ENCODE measurements at places on chromosomes 5 and 9.

DNA sequence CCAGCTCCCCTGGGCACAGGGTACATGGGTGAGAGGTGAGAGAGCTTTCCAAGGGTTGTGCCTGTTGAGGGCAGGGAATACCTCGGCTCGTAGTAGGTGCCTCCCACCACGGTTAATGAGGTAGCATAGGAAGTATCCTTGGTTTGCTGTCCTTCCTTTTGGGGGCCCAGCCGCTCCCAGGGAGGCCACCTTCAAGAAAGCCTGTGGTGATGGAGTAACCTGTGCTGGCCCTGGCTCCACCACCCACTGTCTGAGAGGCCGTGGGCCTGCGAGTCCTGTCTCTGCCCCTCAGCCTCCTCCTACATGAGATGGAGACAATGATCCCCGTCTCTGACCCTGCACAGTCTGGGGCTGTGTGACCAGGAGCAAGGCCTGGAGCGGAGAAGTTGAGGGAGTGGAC, 40.8 kb downstream of the COL27A1 start:
- H3K27me3 ChIP-seq: no peaks in the 10 kb centered on the region
- H3K36me3 ChIP-seq: no peaks in the 10 kb centered on the region
- no peaks in the 10 kb centered on the region for H3K4me1 ChIP-seq
- H3K4me3 ChIP-seq: no peak overlapping the region
- DNase-seq: no peak

DNA sequence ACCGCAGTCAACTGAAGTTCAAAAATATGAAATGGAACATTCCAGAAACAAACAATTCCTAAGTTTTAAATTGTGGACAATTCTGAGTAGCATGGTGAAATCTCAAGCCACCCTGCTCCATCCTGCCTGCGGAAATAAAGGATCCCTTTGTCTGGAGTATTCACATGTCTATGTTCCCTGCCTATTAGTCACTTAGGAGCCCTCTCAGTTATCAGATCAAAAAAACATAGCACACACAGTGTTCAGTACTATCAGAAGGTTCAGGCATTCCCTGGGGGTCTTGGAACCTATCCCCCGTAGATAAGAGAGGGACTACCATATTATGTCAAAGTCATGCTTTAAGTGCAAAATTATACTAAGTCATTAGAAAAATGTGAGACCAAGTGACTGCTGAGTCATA, 300.8 kb downstream of the SEMA5A start:
- H3K4me1 ChIP-seq: no peaks in the 10 kb centered on the region
- DNase-seq: no peak
- no peak overlapping the region for H3K4me3 ChIP-seq
- H3K27me3 ChIP-seq: no peaks in the 10 kb centered on the region
- H3K36me3 ChIP-seq: no peaks in the 10 kb centered on the region

DNA sequence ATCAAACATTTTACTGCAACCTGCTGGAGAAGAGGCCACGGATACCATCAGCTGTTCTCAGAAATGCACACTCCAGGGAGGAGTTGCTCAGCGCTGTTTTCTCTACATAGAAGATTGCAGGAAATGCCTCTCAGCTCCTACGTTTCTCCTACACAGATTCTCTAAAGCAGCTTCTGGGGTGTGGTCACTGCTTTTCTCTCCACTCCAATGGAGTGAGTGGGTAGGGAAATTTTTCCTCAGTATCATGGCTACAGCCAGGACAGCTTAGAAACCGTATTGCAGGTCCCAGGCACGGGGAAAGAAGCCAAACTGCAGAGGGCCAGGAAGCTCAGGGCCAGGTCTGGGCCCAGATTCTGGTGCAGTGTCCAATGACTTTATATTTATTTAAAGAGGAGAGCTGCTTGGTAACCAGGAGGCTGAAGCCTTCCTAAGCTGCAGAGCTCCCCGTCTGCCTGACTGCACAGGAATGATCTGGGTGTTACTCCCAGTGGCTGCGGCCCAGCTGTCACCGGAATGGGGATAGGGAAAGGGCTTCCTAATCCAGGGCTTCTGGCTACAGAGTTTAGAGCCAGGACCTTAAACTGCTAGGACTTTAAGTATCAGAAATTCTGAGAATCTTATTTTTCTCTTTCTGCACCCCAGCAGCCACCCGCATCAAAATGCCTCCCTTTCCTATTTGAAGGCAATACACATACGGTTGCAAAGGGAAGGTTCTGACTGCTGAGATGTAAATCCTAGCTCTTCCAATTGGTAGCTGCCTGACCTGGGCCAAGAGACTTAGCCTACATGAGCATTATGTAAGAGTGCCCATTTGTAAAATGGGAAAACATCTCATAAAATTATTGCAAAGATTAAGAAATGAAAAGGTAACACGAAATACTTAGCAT, 1.4 kb upstream of the SPTAN1 start:
- DNase-seq: no peak
- H3K36me3 ChIP-seq: no peaks in the 10 kb centered on the region
- no peak overlapping the region for H3K4me3 ChIP-seq
- peaks cover 3% of the 10 kb centered on the region for H3K27me3 ChIP-seq

DNA sequence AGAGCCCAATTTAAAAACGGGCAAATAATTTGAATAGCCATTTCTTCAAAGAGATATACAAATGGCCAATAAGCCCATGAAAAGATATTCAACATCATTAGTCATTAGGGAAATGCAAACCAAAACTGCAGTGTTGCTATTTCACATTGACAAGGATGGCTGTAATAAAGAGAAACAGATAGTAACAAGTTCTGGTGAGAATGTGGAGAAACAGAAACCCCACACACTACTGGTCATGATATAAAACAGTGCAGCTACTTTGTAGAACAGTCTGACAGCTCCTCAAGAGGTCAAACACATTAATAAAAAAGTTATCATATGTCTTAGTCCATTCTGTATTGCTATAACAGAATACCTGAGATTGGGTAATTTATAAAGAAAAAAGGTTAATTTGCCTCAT, 237.0 kb upstream of the GRAMD2B start:
- H3K4me3 ChIP-seq: no peak overlapping the region
- H3K27ac ChIP-seq: no peak overlapping the region
- no peak for DNase-seq
- H3K27me3 ChIP-seq: no peaks in the 10 kb centered on the region

- DNase-seq: no peak
- H3K27me3 ChIP-seq: no peaks in the 10 kb centered on the region
- H3K4me1 ChIP-seq: no peaks in the 10 kb centered on the region
- no peak overlapping the region for H3K27ac ChIP-seq
These were observed 73.7 kb downstream of the PDE4D start for GRCh38 chr5:59819806-59820205.

DNA sequence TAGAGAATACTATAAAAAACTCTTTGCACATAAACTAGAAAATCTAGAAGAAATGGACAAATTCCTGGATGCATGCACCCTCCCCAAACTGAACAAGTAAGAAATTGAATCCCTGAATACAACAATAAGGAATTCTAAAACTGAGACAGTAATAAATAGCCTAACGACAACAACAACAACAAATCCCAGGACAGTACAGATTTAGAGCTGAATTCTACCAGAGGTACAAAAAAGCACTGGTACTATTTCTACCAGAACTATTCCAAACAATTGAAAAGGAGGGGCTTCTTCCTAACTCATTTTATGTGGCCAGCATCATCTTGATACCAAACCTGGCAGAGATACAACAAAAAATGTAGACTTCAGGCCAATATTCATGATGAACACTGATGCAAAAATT, 394.4 kb upstream of the RORB start:
- no peaks in the 10 kb centered on the region for H3K4me1 ChIP-seq
- no peak overlapping the region for H3K27ac ChIP-seq
- H3K27me3 ChIP-seq: no peaks in the 10 kb centered on the region
- no peak for DNase-seq

DNA sequence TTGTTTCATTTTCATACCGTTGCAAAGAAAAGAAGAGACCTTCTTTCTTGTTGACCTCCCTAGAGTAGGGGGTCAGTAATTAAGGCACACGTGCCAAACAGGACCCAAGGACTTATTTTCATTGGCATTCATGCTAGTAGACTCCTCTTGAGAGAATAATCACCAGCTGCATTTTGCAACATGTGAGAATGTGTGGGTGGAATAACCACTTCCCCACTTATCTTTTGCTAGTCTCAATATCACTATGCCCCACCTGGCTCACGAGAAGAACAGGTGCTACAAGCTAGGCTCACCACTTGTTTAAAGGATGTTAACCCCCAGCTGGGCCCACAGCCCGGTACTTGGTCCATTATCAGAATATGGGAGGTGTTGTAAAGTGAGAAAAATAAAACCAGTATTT, 460.7 kb upstream of the MEF2C start:
- DNase-seq: peak; percentile 43
- no peaks in the 10 kb centered on the region for H3K36me3 ChIP-seq
- no peak overlapping the region for H3K27ac ChIP-seq
- H3K4me3 ChIP-seq: no peak overlapping the region

GRCh38 chr9:17349831-17350230, 215.0 kb downstream of the CNTLN start:
- H3K4me3 ChIP-seq: no peak overlapping the region
- H3K27ac ChIP-seq: no peak overlapping the region
- no peaks in the 10 kb centered on the region for H3K27me3 ChIP-seq
- H3K36me3 ChIP-seq: no peaks in the 10 kb centered on the region

- H3K27ac ChIP-seq: no peak overlapping the region
- H3K36me3 ChIP-seq: peaks cover 46% of the 10 kb centered on the region
- H3K4me3 ChIP-seq: no peak overlapping the region
These were observed 57.5 kb downstream of the PJA2 start for GRCh38 chr5:109351988-109352864.

DNA sequence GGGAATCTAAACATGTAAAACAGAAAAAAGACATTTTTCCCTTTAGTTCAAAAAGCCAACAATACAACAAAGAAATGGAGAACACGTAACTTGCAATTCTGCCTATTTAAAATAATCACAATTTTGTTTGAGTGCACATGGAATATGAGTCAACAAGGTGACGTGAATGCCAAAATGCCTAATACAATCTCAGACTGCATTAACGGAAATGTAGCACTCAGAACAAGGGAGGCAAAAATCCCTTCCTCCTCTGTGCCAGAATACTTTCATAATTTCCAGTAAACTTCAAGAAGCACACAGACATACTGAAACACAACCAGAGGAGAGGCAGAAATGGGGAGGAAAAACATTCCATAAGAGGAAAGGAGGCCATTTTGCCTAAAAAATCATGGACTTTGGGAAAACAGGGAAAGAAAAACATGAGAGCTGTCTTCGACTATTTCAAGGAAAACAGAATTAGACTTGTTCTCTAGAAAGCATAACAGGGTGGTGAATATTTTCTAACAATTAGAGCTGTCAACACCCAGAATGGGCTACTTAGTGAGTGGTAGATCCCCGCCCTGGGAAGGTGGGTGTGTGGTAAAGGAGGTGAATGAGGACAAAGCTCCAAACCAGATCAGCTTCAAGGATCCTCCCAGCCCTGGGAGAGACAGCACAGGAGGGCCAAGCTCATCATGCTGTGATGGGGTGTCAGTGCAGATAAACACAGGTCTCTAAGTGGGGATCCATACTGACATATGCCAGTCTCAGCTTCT, 48.2 kb downstream of the ABCA1 start:
- no peak overlapping the region for H3K4me3 ChIP-seq
- no peaks in the 10 kb centered on the region for H3K36me3 ChIP-seq
